ENCODE measurements at places on chromosomes 2 and 18.

DNA sequence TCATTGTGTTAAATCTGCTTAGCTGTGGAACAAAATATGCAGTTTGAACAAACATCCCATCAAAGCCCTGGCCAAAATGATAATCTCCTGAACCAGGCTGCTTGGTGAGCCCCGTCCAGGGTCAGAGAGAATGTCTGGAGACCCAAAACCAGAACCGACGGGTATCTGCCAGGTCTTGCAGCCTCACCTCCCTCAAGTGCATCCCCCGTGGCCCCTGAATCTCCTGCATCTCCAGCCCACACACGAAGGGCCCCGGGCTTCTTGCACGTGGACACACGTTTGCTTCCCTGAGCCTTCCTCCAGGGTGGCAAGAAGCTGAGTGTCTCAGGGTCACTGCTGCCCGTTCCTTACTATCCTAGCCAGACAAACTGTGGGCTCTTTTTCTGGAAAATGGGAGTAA is 50.5 kb upstream of the PXDN start:
- DNase-seq, result no peak

GRCh38 chr18:4060427-4061281 is 394.5 kb downstream of the DLGAP1 start:
- no peak for DNase-seq

DNA sequence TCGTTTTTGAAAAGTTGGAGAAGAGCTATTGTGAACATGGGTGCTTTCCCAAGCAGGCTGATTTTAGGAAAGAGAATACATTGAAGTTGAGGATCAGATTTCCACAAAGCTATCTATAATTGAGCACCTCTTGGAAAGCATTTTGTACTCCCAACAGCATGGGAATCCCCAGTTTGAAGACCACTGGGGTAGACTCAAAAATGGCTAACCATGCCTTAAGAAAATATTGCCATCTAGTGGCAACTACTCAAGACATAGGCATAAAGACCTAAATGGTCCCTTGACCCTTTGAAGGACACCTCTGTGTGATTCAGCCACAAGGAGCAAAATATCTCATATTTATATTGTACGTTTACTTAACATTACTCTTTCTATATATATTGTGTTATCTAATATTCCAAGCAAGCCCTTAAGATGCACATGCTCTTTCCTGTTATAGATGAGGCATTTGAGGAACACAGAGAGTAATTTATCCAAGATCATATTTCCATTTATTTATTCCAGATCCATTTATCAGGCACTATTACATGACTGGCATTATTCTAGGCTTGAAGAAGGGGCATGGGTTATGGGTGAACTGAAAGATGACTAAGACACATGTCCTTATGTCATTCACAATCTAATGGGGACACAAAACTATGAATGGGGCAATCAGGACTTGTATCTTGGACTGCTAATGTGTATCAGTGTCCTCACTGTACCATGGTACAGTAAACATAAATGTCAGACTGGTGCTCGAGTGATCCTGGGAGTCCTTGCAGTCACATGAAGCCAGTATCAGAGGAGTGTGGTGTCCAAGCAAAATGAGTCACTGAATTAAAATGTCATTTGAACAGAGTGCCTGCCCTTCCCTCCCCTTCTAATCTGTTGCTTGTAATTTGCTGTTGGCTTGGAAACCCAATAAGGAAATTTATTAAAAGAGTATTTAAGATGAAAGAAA is 121.0 kb upstream of the XPO1 start:
- DNase-seq, result peak; percentile 64

- DNase-seq, result no peak
These were observed 216.0 kb downstream of the GLI2 start for GRCh38 chr2:120951693-120952092.

DNA sequence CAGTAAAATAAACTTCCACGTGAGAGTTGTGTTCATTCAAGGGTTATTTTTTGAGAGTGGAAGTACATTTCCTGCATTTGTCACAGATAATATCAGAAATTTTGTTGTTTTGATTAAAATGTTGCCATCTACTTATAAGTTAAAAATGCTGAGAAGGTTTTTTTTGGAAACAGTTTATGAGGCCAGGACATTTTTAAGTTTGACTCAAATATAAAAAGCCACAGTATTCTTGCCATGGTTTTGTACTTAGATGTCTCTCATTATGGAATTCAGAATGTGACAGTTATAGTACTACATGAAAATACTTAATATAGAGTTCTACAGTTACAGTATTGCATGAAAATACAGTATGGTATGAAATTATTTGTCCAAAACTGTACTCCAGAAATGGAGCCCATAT is 44.1 kb downstream of the PDK1 start:
- DNase-seq, result no peak

DNA sequence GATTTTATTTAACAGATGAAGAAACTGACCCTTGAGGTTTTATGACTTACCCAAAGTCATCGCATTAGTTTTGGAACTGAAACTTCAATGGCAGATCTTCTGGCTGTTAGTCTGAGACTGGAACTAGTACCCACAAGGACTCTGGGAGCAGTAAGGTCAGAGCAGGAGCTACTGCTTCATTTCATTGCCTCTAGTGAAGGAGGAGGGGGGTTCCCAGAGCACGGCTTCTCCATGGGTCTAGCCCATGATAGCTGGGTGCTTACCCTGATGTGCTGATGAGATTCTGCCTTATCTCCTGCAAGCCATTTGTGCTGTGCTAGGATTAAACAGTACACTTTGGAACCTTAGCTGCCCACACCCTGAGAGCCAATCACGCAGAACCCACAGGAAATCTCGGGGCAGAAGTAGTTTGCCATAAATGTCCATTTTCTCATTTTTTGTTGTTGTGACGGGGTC is 5.4 kb upstream of the RNASEH1 start:
- DNase-seq, result no peak

DNA sequence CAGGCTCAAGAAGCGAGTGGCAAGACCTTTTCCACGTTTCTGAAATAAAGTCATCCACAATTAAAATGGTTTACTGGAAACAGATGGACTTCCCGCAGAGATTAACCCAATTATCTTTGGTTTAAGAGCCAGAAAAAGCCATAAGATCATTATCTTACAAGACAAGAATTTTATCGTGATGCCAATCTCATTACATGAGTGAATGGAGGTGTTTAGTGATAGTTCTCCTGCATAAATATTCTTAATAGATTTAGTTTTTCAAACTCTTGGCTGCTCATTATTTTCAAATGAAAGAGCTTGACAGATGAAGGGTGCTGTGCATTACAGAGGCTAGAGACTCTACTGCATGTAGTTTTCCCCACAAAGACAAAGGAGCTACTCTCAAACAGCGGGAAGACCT is 1028.4 kb upstream of the PIK3C3 start:
- DNase-seq, result no peak

GRCh38 chr2:196165016-196165415 is 6.4 kb downstream of the STK17B start:
- no peak for DNase-seq

DNA sequence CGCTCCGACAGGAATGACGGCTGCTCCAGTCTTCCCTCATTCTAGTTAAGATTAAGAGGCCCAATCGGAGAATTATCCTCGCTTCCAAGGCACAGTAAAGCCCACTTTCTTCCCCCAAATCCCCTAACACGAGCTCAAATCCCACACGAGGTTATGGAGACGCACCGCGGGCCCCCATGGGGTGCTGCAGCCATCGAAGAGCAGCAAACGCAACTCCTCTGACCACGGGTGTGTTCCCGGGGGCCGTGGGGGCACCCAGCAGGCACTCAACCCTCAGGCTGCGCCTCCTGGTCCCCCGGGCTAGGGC is 446 bp downstream of the COPS9 start:
- DNase-seq, result no peak

DNA sequence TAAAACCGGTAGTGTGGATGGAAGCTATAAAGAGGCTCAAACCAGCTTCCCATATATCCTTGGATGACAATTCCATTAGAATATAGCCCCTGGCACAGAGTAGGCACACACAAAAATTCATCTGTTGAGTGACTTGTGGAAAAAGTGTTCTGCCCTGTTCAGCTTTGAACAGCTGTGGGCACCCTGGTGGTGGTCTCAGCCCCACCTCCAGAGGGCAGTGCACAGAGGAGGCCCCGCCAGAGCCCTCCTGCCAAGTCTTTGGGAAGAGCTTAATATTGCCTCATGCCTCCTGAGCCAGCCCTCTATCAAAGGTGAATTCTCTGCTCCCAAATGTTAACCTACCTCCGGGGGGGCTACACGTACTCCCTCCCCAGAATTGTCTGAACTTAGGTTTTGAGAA is 30.4 kb downstream of the EPAS1 start:
- no peak for DNase-seq

DNA sequence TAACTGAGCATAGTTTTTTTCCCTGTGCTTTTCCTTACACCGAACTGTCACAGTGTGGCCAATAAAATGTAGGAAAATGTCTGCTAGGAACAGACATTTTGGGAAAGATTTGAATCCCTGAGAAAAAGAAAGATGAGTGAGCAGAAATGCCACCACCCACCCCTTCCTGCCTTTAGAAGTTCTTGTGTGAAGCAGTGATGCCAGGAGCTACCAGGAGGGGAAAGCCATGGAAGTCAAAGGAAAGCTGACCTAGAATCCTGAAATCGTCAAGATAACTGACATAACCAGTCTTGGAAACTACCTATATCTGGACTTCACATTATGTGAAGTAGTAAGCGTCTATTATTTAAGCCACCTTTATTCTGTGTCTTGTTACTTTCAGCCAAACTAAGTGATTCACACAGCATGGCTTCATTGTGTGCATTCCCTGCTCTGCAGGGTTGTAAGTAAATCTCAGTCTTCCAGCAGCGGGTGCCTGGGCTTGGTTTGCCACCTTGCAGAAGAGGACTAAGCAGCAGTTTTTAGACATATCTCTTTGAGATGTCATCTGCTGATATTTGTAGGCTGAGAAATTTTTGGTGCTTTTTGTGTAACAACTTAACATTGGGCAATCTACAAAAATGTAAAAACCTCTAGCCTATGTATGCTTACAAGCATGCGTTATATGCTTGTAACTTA is 11.2 kb upstream of the SPRED2 start:
- DNase-seq, result no peak

DNA sequence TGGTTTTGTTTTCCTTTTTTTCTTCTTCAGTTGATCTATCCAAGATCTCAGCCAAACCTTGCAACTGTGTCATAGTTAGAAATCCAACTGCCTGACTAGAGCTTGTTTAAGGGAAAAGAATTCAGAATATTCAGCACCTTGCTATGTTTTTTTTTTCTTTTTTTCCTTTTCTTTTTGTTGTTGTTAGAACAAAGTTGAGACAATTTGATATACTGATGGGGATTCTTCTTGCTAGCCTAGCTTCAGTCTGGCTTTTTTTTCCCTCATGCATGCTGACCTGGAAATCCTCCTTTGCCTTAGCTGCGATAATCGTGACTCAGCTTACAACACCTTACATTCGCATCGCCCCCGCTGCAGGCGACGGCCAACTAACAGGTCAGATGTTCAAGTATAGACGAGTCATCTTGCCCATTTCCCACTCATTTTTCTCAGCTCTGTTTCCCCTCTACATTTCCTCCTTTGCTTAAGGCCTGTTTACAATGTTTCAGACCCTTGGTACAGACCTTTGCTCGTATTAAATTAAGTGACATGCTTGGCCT is 487.2 kb upstream of the RAB12 start:
- DNase-seq, result peak; percentile 54

GRCh38 chr2:36507408-36507812 is 90.6 kb downstream of the FEZ2 start:
- peak; percentile 80 for DNase-seq

GRCh38 chr2:233267516-233268245 is 16.2 kb downstream of the ATG16L1 start:
- DNase-seq, result no peak

DNA sequence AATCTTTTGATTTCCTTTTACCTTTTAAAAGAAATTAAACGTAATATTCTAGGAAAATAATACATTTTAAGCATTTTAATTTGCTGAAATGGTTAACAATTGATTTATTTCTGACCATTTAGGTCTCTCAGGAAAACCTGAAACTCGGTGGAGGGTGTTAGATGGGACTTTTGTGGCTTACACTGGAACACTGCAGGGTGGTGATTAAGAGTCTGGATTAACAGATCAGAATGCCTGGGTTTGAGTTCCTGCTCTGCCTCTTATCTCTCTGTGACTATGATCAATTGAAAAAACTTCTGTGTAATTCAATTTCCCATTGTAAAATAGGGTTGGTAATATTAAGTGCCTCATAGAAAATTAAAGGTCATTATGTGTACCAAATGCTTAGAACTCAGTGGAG is 168.7 kb downstream of the UBE2E3 start:
- no peak for DNase-seq

- no peak for DNase-seq
These were observed 366.7 kb upstream of the DLGAP1 start for GRCh38 chr18:4821801-4822200.

DNA sequence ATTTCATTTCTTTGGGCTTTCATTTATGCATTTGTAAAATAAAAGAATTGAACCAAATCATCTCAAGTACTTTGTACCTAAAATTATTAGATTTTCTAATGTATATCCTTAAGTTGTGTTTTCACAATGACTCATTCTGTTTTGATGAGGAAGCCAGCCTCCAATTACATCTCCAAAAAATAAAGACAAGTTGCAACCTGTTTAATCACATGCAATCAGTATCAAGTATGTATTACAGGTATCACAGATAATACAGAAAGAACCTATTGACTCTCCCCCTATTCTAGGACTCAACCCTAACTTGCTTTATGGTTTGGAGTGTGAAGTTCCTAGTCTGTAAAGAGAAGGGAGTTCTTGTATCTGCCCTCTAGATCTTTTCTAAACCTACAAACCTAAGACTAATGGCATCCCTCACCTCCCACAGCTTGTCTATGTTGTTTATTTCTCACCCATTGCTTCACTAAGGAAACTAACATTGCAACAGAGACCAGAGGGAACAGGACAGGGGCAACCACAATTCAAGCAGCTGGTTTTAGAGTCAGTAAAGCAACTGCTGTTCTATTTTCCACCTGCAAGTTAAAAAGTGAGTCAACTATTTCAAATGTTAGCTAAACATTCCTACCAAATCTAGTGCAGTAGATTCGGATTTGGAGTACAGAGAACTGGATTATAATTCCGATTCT is 141.1 kb upstream of the ETAA1 start:
- peak; percentile 82 for DNase-seq

DNA sequence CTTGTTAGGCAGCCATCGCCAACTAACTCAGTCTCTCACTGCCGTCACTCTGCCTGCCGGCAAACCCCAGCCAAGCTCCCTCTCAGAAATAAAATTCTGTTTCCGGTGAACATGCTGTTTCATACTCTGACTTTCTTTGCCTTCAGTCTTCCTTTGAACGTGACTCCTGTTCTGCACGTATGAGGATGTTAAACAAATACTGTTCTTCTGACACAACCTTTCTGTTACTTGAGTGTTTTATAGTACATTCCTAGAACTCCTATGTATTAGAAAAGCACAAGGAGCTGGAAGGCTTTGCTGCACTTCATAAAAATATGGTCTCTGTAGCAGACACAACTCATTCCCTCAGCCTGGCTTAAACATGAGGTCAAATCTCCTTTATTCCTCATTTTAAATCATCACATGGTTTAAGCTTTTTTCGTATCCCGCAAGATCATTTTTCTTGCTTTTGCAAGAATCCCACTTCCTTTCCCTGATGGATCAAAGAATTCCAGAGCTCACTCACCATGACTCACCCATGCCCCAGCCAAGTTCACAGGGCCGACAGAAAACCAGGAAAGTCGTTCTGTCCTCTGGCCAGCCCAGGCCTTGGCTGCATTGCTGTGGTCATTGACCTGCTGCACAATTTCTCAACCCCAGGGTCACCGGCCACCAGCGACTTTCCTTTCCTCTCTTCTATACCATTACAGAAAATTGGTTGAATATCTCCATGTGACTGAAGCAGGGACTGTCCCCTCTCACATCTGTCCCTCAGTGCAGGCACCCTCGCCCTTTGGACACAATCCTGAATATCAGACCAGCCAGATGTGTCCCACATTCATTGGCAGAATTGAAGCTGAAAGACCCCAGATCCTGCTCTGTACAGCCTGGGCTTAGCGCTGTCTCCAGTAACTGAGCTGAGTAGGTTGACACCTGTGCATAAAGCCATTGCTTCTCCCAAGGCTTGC is 183.1 kb upstream of the ARL4C start:
- peak; percentile 95 for DNase-seq

All from fibroblast of pulmonary artery (primary cell).